Subcutaneous adipose tissue (tissue), 4 donors: ENCODE measurements at places on chromosomes 2 and 18. TPM values are rescaled to one million over a fixed set of nuclear protein-coding genes. Genes with fewer than 3 reads are reported as not detected.

EPB41L3 gene
- total RNA-seq = 145 TPM

TFPI gene
- total RNA-seq = 219 TPM

TLX2 gene
- total RNA-seq = not detected

SCYGR2 gene
- total RNA-seq = not detected
